ENCODE measurements at places on chromosomes 7 and 10.

GRCh38 chr10:28564905-28565304, 32.0 kb downstream of the WAC start:
- DNase-seq = no peak

GRCh38 chr10:130982802-130983201, 328.7 kb downstream of the TCERG1L start:
- DNase-seq = no peak

- DNase-seq = no peak
Measured at GRCh38 chr10:119253433-119254174, 46.2 kb downstream of the GRK5 start.

- no peak for DNase-seq
Measured at GRCh38 chr10:2680821-2681220, 386.5 kb upstream of the PFKP start.

GRCh38 chr7:16419859-16420258, 1.5 kb downstream of the CRPPA start:
- no peak for DNase-seq

DNA sequence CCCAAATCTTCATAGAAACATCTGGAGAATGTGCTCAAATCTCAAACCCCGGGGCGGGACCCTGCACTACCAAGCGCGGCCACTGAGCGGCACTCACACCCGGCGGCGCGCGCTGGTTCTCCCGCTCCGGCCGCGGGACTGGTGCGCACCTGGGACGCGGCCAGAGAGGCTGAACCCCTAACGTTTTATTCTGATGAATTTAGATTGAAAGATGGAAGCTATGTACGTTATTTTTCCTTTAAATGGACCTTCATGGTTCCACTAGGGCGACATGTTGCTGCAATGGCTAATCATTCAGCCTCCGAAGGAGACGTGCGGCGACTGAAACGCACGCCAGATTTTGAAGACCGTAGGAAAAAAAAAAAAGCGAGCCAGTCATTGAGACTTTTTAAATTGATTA, 107.0 kb upstream of the INSIG1 start:
- no peak for DNase-seq

DNA sequence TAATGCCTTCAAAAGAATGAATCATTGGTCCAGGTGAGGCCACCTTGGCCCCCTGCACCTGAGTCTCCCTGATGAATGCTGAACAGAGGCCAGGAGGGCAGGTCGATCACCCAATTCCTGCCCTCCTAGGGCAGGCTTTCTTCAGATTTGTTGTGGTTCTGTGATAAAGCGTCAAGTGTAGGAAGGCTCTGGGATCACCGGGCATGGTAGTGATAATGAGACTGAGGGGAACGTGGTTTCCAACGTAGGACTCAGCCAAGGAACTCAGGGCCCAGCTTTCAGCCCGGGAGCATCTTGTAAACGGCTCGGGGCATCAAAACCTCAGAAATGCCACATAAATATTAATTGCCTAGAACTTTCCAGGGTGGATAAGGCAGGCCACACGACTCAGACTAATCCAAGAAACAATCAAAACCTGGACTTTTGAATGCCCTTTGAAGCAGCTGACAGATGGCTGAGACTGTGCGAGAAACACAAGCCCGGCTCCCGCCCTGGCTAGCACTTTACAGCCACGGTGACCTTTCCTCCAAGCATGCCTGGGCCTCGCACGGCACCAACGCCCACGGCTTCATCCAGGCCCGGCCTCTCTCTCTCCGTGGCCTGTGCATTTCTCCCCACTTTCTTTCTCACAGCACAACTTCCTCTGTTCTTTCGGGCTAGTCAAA, 239.3 kb upstream of the GRB10 start:
- DNase-seq = no peak

DNA sequence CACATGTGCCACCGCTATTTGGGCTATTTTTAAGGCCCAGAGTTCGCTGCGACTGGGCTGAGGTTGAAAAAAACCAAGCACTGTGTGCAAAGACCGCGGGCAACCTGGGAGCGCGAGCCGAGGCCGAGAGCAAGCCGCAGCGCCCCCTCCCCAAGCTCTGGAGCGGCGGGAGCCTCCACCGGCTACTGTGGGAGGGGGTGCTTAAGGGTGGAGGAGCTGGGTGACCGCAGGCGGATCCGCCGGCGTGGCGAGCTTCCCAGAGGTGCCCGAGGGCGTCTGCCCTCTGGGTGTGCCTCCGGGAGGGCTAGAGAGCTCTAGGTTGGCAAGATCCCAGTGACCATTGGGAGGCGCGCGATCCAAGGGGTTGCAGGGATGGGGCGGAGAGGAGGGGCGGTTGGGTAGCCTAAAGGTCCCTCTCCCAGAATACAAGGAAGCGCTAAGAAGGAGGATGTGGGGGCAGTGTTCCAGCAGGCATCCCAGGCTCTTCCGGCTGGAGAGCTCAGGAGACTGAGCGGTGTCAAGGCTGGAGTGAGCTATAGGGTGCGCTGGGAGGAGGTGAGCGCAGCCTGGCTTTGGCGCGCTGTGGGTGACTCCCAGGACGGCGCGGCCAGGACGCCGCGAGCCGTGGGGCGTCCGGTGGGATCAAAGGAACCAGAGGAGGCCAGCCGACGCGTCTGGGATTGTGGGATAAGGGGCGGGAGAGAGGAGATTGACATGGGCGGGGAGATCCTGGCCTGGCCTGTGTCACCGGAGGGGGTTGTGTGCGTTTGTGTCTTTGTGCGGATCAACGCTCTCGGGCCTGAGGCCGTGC, 8.0 kb downstream of the DLX5 start:
- no peak for DNase-seq

DNA sequence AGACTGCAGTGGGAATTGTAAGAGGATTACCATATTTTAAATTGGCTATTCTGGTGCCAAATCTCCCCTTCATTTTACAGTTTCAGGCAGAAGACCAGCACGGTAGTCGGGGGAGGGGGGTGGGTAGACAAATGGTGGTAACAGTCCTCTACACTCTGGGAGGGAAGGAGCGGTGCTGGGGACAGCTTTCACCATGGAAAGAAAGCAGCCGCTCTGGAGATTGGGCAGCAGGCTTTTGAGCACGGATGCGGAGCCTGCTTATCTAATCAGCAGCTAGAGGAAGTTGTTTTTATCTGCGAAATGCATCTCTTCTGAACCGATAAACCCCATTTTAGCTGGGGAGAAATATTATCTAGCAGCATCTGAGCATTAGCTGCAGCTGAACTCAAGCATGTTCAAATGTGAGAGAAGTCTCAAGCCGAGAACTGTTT, 28.7 kb downstream of the IKZF1 start:
- DNase-seq = no peak

DNA sequence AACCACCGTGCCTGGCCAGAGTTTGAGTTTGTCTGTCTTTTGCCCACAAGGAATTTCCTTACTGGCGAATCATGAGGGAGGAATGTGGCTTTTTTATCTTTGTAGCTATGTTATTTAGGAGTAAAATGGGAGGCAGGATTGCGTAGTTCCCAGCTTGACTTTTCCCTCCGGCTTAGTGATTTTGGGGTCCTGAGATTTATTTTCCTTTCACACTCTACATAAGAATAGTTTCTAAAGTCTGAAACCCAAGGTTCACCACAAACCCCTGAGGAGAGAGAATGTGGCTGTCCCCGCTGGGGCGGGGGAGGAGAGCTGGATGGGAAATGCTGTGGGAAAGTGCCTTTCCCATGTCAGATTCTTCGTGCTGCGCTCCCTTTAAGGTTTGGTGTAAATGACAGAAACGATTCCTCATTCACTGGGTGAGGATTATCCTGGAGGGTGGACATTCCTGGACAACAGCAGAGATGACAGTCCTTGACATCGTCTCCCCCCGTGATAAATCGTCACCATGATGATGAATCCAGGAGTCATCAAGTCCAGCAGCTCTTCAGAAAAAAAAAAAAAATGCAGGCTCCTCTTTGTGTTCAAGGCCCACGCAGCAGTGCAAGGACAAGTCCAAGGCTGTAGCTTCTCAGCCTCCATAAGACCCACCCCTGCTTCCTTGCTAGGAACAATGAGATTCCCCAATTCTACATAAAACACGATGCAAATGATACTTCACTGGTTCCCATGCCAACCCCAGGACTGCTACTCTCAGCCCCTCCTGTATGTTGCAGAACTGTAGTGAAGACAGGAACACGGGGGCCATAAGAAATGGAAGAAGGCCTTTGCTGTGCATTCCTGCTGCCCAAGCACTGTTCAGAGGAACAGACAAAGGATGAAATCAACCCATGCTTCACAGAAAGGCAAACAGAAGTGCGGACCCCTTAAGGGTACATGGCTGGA, 233.1 kb downstream of the CCDC3 start:
- DNase-seq = no peak

DNA sequence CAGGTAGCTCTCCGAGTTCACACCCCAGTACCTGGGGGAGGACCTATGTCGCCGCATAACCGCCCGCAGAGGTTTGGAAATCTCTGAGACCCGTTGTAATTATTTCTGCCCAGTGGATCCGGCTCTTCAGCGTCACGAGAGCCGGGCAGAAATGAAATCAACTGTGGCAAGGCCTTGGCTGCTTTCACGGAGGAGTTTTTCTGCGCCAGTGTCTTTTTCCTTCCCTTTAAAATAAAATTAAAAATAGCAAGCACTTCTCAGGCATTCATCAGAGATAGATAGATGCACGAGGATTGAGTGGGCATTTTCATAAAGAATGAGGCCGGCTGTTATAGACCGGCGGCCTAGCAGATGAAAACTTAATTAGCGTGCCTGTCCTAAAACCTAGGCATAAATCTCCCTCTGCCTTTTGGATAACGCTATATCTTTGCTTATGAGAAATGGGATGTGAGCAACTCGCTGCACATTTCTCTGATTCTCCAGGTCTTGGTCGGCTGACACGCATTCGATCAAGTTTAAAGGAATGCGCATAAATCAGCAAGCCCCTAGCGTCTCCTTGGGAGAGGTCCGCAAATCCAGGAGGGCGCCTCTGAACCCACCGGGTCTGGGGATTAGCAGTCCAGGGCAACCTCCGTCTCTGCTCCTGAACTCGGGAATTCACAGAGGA, 6.4 kb downstream of the HOXA13 start:
- no peak for DNase-seq

GRCh38 chr10:1394155-1394912, 338.1 kb downstream of the WDR37 start:
- DNase-seq = no peak

DNA sequence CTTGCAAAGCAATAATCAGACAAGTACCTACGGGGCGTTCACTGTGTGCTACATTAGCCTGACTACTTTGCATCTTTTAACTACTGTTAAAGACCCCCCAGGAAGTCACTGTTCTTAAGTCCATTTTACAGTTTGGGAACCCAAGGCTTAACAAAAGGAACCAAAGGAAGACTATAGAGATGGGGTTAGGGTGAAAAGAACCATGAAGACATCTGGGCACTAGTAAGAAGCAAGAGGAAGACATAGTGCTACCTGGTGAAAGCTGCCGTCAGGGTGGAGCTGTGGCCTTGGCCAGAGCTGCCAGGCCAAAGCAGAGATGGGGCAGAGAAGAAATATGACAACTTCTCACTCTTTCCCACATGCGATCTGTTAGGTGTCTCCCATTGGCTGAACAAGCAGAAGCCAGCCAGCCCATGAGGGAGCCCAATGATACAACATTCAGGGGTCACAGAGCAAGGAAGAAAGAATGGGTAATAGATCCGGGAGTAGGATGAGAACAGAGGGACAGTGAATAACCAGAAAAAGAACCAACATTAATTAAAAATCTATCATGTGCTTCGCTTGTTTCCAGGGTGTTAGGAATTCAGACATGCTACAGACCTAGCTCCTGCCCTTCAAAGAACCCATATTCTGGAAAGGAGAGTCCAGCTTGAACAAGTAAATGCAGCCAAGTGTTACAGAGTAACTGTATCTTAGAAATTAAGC, 85.4 kb downstream of the ARID5B start:
- no peak for DNase-seq

- DNase-seq = no peak
Measured at GRCh38 chr10:48941427-48942075, 1.9 kb upstream of the LRRC18 start.

DNA sequence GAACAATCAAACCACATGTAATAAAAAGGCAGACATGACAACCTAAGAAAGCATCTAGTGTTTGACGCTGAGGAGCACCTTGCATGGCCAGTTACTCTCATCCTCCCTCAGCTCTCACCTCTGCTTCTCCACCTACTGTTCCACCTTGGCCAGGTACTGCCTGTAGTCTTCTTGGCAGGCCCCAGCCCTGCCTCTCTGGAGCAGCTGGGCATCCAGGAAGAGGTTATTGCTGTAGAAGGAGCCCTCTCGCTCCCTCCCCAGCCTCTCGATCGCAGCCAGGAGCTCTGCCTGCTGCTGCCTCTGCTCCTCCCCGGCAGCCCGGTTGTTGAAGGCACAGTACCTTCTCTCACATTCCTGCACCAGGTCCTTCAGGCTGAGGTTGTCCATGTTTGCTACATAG, 9.7 kb downstream of the GIMAP5 start:
- DNase-seq = no peak

DNA sequence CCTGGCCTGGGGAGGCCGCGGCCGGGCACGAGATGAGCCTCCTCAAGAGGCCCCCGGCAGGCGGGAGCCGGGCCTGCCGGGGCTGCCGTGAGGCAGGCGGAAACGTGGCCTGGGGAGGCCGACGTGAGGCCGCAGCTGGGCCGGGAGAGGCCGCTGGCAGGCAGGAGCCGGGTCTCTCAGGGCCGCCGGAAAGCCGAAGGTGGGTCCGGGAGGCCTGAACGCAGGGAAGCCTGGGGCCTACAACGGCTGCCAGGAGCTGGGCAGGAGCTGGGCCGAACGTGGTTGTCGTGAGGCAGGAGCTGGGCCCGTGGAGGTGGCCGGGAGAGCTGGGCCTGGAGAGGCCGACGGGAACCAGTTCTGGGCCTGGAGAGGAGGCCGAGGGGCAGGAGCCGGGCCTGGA, 171.9 kb downstream of the TPST1 start:
- DNase-seq = no peak

DNA sequence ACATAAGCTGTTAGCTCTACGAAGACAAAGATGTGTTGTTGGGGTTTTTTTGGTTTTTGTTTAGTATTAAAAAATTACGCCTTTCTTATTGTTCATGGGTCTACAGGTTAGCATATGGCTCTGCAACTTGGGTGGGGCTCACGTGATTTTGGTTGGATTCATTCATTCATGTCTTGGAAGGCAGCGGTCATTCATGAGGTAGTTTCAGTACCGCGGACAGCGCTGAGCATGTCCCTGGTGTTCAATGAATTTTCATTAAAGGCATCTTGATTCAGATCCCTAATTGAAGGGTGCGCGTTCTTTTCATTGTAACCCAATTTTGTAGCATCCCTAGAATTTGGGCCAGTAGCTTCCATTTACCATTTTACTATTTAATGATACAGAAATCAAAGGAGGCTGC, 42.9 kb upstream of the TCERG1L start:
- no peak for DNase-seq

DNA sequence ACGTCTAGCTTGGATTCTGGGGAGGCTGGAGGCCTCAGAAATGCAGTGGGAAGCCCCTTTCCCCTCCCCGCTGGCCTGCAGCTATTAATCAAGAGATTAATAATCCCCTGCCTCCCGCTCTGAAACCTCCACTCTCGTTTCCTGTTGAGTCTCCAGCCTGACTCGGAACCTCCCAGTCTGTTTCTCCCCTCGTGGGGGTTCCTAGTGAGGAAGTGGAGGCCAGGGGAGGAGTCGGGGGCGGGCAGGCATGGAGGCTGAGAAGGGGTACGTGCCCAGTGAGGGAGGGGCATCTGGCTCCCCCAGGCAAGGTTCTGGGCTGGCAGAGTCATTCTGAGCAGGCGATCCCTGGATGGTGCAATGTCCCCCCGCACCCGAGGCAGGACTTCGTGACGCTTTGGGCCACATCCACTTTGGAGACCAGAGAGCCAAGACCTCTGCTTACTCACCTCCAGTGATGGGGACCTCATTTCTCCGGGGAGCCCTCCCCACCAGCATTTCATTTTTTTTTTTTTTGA, 73.6 kb downstream of the COL26A1 start:
- no peak for DNase-seq

GRCh38 chr10:104330168-104331110, 7.8 kb downstream of the ITPRIP start:
- DNase-seq = no peak
